ENCODE measurements at places on chromosomes 3 and 15.

DNA sequence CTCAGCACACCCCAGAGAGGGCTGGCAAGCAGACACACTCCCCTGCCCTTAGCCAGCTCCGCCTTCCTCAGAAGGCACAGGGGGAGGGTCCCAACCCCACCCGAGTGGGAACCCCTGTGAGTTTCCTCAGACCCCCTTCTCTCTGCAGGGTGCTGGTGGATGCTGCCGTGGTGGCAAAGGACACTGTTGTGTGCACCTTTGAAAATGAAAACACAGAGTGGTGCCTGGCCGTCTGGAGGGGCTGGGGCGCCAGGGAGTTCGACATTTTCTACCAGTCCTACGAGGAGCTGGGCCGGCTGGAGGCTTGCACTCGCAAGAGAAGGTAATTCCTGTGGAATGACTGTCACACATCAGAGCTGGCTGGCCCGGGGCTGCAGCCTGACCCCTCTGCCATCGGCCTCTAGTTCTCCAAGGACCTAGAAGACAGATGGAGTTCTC is 149.4 kb downstream of the LRRK1 start:
- no peak for DNase-seq

GRCh38 chr15:71448688-71449114 is 333.4 kb downstream of the THSD4 start:
- DNase-seq = no peak

GRCh38 chr3:184827572-184827971 is 15.6 kb downstream of the VPS8 start:
- DNase-seq = no peak

DNA sequence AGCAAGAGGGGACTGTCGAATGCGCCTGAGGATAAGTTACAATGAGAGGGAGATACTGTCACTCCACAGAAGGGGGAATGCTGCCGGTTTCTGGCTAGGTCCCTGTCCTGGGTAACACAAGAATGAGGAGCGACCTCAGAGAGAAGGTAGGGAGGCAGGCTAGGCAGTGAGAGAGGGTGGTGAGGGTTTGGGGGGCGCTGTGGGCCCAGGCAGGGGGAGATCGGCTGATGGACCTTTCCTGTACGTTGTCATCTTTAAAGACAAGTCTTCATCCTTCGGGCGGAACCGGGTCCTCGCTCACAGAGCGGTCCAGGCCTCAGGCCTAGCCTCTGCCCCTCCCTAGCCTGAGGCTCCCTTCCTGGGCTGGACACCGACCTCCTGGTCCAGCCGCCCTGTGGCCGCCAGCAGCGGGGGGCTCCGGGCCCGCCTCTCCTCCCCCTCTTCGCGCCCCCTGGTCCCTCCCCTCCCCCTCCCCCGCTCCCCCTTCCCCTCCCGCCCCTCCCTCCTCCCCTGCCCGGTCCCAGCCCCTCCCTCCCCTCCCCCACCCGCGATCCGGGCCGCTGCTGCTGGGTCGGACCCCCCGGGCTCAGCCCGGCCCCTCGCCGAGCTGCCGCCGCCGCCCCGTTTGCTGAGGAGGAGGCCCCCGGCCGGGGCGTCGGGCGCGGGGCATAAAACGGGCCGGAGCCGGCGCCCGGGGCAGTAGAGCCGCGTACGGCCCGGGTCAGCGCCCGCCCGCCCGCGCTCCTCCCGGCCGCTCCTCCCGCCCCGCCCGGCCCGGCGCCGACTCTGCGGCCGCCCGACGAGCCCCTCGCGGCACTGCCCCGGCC is at the start of gene CHRD:
CHRD (plus strand) TSS at position 697 of the 827 bp plus-strand sequence. CDS start 265 bp downstream, outside the sequence.
- DNase-seq = no peak

GRCh38 chr3:95338446-95338845 is 1275.6 kb downstream of the NSUN3 start:
- no peak for DNase-seq

Measured in CD4-positive, alpha-beta memory T cell (primary cell).